Stimulated activated CD8-positive, alpha-beta memory T cell treated with anti-CD3 and anti-CD28 coated beads, Interleukin-7, amount 100 ng/mL, for 48 hours (primary cell): ENCODE measurements at places on chromosomes 11 and 22.

DNA sequence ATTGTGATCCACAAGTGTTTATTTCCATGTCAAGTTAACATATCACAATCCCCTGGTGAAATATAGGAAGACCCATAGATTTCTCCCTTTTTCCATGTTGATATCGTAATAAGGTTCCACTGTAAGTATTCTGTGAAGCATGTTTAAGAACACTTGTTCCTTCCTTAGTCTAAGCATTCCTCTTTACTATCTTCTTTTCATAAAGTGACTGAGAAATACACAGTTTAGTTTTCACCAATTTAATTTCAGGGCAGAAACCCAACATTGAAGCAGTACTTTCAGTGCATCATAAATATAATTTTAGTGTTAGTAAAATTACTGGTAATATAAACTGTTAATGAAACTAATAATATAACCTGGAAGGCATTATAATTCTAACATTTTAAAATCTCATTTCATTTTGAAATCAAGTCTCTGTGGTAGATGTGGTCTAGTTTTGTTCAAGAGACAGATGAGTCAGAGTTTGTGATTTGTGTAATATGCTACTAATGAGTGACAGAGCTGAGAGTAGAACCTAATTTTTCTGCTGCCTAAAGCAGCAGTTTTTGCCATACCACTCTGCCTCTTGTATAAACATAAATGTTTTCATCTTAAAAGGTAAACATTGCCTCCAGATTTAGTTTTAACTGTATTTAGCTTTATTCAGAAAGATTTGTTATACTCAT lies 79.4 kb downstream of the ATM start:
- DNase-seq: no peak

DNA sequence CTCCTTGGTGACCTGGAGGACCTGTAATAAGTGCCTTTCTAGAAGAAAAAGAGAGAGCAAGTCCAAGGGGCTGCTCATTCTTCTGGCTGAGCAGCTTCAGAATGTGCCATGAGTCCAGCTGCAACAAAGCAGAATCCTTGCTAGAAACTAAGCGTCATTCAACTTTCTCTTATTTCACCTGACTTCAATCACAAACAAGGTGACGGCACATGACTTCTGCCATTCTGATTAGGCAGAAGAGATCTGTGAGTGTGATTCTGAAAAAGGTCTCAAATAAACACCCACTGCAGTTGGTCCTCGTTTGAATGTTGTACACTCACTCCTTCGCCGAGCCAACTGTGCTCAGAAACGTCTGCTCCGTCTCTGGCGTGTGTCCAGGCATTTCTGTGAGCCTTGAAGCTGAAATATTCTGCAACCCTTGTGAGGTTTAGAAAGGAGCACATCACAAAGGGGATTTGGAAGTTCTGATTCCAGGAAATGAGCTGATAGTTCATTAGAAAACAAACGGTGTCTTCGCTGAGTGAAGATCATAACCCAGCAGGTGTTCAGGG lies 623.8 kb upstream of the KIRREL3 start:
- no peak for DNase-seq

DNA sequence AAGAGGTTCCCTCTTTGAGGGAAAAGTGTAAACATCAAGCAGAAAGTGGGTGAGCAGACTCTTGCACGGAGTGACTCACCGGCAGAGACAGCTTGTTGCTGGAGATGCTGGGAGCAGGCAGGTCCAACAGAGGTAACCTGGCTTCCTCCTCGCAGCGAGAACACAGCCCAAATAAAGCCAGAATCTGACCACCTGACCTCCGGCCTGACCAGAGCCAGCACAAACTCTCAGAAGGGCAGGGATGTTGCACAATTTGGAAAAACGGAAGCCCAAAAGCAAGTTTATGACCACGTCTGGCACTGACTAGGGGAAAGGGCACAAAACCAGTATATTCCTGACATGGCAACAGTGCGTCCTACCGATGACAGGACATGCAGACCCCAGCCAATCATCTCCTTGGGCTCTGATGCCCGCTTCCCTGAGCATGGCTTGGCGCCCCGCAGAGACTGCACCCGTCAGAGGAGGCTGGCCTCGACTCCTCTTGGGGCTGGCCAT lies 5.4 kb downstream of the SMCO4 start:
- DNase-seq: no peak

GRCh38 chr22:42960531-42961399 lies 54.2 kb downstream of the PACSIN2 start:
- DNase-seq: no peak

DNA sequence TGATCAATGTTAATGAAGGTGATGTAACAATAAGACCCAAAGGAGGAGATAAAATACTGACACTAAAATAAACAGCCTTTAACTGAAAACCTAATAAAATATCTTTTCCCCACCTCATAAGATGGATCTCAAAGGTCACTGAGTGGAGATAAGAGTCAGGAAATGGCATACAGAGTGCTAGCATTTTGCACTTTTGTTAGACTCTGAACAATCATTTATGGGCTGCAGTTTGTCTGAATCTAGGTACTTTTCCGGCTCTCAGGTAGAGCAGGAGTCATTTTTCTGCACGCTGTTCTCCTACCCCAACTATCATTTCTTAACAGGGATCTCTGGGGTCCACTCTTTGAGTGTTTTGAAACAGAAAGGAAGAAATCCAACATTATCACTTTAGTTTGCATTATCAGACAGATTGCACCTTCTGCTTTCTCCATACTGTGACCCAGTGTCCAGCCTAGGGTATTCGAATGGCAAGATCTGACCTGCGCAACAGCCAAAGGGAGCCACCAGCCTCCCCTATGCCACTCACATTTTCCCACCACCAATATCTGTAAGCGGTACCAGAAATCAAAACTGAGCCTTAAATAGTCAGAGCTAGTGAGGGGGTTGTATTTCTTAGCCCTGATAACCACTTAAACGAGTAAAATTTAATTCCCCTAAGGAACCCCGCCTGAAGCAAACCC lies 863 bp downstream of the SIAE start:
- no peak for DNase-seq

- peak; percentile 48 for DNase-seq
These were observed 9.4 kb downstream of the PGM2L1 start for GRCh38 chr11:74388678-74389327.

DNA sequence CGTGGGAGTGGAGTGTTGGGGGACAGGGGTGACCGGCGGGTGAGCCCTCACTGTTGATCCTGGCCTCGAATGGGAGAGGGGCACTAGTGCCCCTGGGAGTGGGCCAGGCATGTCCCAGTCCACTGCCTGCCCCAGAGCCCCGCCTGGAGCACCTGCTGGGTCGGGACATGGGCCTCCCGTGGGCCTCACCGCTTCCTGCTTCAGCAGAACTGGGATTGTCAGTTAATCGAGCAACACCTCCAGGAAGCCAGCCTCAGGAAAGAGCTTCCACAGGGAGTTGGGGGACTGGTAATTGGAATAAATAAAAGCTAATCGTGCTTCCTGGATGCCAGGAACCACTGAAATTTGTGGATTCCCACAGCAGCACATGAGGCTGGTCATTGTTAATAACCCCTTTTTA lies 43.8 kb downstream of the PARVB start:
- DNase-seq: no peak

DNA sequence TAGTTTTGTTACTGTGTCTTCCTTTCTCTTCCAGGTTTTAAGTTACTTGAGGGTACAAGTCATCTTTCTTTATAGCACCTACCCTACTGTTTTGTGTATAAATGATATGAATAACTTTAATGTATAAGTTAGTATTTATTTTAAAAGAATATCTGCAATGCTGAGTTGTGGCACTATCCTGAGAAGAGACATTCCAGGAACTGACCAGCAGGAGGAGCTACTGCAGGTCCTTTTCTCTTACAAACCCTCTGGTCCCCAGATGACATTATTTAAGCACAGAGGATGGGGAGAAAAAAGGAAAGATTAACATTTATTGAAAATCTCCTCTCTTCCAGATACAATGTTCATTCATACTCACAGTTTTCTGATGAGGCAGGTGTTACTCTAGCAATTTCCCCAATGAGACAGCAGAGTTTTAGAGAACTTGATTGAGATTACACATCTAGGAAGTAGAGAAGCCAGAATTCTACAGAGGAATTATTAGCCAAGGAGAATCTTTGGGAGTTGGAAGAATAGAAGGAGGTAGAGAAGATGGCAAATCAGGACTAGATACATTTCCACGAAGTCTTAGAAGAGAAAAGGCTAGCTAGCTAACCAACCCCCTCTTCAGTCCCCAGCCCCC lies 541.2 kb upstream of the API5 start:
- DNase-seq: no peak

DNA sequence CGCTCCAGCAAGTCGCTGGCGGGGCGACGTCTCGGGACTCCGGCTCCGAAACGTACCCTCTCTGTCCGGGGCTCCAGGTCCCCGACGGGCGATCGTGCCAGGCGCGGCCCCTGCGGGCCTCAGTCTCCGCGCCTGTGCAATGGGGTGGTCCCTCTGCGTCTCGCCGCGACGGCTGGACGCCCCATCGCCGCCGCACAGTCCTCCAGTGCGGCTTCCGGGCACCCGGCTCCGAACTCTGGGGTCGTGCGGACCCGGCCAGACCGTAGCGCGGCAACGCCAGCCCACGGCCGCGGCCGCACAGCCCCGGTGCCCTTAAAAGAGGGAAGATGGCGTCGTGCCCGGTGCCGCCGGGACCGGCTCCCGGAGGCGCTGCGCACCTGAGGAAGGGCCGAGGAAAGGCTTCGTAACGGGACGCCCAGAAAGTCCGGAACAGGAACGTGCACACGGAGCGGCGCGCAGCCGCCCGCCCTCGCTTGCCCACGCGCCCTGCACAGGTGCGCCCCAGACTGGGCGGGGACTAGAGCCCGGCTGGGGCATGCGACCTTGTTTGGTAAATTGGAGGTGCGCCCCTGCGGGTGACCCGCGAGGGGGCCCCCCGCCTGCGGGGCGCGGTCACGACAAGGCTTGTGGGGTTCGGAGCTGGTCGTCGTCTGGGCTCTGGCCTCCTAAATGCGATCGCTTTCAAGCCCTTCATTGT lies 525 bp downstream of the BIK start:
- no peak for DNase-seq

DNA sequence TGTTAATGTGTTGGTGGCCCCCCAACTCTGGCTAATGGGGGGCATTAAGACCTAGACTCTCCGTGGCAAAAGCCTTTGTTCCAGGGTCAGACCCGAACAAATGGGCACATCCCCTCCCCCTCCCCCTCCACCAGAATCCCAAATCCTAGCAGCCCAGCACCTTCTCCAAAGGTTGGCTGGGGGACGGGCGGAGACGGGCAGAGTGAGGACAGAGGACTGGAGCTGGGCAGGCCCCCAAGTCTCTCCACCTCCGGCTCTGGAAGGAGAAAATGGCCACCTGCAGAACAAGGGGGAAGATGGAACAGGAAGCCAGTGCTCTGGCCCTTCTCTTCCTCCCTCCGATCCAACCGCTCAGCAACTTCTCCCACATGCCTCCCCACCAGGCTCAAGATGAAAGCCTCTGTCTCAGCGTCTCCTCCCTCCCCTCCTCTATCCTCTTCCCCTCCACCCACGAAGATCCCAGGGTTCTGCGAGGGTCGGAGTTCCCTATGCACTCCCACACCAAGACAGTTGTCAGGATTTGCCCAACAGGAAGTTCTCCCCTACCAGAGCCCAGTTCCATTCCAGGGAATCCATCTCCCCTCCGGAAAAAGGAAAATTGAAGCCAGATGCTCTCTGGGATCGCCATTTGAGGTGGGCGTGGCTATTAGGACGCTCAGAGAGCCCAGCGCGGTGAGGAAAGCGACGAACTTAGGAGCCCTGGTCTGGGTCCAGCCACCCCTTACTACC lies 20.1 kb downstream of the ADA2 start:
- no peak for DNase-seq

- DNase-seq: no peak
These were observed 153.5 kb downstream of the ADAMTS15 start for GRCh38 chr11:130601764-130602460.
